ENCODE measurements at places on chromosomes 11 and 22. TPM values are rescaled to one million over a fixed set of nuclear protein-coding genes. Genes with fewer than 3 reads are reported as not detected.

Gene RAG1
- not detected for total RNA-seq

Gene ELMOD1
- total RNA-seq: not detected

Gene VPS37C
- 15.6 TPM for total RNA-seq

Gene CD6
- total RNA-seq: 17.6 TPM

Measured in GM12878 (cell line).